ENCODE measurements at places on chromosomes 3 and 15.

DNA sequence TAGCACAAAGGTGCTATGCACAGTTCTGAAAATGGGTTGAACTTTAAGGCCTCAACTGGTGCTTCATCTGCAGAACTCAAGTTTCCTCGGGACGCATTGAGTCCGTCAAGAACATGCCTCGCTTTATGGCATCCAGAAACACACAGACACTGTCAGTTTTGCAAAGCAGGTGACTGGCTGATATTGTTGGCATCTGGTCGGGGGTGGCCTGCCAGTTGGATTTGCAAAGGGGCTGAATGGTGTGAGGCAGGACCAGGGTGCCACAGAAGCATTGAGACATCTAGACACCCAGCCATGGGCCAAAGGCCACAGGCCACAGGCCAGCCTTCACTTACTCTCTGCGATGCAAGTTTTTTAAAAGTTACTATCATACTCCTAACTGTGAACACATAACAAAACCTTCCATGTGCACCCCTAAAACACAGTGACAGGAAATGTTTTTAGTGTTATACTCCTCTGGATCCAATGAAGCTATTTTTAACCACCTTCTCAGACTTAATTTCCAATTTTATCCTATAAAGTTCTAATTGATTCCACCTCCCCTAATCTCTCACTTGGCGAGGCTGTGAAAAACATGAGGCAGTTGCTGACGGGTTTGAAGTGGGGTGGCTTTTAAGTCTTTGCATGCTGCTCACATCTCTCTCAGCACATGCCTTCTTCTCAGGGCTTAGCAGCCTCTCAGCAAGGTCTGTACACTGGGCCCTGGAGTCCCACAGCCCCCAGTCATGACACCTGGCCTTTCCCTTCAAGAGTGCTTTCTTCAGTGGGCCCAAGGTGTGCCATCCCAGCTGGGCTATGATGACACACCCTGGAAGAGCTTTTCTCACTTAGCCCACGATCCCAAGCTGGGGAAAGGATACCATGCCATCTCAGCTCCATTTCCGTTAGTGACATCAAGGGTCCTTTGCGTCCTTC is 38.5 kb upstream of the DUSP7 start:
- DNase-seq: no peak

DNA sequence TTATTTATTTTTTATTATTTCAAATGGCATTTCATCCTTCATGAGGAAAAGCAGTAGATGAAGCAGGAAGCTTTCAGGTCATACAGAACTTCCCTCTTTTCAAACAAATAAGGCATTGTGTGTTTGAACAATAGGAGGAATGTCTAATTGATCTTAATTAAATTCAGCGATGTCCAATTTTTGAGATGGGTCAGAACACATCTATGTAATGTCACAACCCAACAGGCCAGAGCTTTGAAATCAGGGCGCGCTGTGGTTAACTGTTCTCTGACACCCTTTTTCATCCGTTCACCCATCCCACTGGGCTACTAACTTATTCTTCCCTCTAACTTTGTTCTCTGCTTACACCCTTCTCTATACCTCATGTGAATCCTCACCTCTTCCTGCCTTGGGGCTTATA is 510.5 kb downstream of the FOXP1 start:
- no peak for DNase-seq

DNA sequence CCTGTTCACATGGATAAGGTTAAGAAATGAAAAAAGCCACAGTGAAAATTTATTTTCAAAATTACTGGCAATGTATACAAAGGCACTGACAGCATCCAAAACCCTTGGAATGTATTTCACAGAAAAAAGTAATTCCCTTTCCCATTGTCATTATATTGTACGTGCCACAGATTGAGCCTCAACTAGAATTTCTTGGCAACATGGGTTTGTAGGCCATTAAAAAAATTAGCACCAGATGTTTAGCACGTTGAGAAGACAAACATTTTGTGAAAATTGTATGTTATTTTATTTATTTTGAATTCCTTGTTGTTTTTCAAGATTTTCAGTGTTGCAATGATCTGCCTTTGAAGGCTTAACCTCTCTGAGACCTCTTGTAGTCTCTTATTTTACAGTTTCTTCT is 76.3 kb upstream of the EPHB3 start:
- DNase-seq: no peak

- no peak for DNase-seq
These were observed 119.4 kb downstream of the SPATA16 start for GRCh38 chr3:173021547-173022185.

- no peak for DNase-seq
These were observed 54.9 kb upstream of the MYRIP start for GRCh38 chr3:39754549-39754948.

DNA sequence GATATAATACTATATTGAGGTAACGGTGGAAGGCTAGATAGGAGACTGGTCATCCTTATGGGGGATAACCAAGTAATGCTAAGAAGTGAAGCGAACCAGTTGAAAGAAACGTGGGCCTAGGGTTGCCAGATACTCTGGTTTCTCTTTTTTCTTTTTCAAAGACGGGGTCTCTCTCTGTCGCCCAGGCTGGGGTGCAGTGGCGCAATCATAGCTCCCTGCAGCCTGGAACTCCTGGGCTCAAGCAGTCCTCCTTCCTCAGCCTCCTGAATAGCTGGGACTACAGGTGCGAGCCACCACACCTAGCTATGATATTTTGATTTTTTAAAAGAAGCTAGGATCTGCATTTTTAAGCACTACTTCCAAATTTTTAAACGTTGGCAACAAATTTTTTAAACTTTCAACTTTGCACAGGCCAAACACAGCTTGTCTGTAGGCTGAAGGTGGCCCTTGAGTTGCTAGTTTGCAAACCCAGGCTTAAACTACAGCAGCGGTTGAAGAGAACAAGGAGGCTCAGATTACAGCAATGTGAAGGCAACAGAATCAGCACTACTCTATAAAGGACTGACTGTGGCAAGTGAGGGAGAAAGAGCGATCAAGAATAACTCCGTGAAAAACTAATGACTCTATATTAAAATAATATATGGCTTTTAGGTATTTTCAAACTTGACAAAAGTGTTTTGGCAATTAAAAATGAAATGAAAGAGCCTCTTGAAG is 1.2 kb upstream of the RUBCN start:
- DNase-seq: no peak

- DNase-seq: no peak
These were observed 221.4 kb downstream of the MINAR1 start for GRCh38 chr15:79653533-79653932.

- DNase-seq: peak; percentile 16
These were observed 55.6 kb downstream of the CGGBP1 start for GRCh38 chr3:88003115-88003755.

- no peak for DNase-seq
These were observed 4.1 kb upstream of the CHRNA3 start for GRCh38 chr15:78624651-78625590.

DNA sequence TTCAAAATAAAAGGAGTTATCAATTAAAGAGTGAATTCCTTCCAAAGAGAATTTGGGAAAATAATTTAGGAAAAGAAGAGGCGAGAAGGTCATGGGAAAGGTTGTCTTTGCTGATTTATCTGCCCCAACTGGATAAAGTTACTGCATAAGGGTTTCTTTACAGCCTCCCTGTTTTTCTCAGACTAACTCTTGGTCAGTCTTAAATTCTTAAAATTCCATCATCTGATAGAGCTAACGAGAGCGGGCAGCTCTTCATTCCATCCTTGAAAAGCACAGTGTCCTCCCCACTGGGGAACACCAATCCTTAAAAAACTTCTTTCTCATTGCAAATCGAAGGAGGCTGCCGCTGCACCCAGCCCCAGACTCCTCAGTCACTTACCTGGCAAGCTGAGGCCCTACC is 107.2 kb downstream of the PGPEP1L start:
- no peak for DNase-seq

DNA sequence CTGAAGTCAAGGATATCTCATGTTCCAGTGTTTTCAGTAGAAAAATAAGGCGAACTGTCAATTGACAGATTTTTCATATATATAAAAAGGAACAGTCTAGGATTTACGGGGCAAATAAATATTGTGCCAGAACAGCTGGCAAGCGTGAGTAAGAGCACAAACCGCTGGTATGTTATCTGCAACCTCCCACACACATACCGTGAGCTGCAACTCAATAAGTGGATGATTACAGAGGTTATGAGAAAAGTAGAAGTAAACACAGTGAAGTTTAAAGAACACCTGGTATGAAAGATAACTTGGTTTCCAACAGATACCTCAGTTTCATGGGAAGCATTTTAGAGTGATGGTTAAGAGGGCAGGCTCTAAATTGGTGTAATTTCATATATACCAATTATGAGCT is 733.4 kb downstream of the TUSC7 start:
- DNase-seq: no peak

DNA sequence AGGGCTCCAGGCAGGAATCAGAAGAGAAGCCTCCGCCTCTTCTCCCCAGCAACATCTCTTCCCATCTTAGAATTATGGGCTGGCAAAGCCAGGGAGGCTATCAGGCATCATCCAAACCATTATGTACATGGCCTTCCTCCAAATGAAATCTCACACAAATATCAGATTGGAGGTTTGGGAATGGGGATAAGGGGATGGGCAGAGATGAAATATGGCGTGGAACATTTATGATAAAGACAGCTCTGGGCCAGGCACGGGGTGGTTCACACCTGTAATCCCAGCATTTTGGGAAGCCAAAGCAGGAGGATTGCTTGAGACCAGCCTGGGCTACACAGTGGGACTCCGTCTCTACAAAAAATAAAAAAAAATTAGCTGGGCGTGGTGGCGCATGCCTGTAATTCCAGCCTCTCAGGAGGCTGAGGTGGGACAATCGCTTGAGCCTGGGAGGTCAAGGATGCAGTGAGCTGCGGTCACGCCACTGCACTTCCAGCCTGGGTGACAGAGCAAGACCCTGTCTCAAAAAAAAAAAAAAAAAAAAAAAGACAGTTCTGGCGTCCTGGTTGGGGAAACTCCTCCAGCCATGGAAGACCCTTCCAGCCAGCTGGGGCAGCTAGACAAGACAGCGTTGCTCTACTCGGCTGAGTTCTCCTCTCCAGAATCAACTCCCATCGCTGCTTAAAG is 36.6 kb downstream of the CPN2 start:
- no peak for DNase-seq

DNA sequence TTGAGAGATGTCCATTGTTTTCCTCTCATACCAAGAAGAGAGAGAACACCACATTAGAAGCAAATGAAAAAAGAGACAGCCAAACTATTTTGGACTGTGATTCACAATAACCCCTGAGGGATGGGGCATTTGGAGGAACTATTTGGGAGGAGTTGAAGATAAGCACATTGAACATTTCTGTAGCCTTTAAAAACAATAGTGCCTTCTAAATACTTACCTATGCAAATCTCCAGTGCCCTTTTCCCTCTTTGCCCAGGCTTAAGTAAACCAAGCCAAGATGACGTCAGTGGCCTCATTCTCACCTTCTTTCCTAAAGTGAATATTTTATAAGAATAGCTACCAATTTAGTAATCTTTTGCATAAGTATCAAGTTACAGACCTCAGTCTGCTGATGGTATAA is 89.7 kb upstream of the COL8A1 start:
- DNase-seq: no peak

DNA sequence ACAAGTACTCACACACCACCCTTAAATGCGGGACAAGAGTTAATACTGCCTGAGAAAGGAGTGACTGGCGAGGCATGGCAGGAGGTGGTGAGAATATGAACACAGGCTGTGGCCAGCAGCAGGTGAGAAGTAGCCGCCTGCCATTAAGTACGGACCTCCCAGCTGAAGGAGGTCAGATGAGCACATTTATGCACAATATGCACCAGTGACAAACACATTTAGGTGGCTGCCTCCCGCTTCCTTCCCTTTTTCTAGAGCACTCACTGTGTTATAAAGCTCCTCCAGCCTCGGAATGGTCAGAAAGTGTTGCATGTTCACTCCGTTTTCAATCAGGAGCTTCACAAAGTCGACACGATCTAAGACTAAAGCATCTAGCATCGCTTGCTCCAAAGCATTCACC is 52.4 kb downstream of the TRPM1 start:
- DNase-seq: no peak

GRCh38 chr3:21436835-21437234 is 314.2 kb downstream of the ZNF385D start:
- DNase-seq: no peak

- DNase-seq: no peak
These were observed 90.8 kb downstream of the LRIG1 start for GRCh38 chr3:66409771-66410754.

GRCh38 chr3:35675206-35675605 is 35.9 kb downstream of the ARPP21 start:
- no peak for DNase-seq

- no peak for DNase-seq
These were observed 200.9 kb upstream of the ZPLD1 start for GRCh38 chr3:102233881-102234280.

GRCh38 chr15:101514318-101514717 is 24.8 kb upstream of the PCSK6 start:
- no peak for DNase-seq

DNA sequence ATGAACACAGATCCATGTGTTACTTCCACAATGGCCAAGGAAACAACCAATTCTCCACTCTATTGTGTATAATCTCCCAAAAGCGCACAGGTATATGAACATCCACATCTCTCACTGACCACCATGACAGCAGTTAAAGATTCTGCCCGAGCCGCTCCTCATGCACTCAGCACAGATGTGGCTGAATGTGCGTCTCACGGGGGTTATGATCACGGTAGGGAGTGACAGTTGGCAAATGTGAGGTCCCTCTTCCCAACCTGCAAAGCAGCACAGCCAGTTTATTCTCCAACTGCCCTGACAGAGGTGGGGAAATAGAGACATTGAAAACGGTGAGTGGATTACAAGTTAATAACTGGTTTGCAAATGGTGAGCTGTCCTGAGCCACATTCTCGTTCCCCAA is 17.6 kb downstream of the FOXP1 start:
- no peak for DNase-seq

DNA sequence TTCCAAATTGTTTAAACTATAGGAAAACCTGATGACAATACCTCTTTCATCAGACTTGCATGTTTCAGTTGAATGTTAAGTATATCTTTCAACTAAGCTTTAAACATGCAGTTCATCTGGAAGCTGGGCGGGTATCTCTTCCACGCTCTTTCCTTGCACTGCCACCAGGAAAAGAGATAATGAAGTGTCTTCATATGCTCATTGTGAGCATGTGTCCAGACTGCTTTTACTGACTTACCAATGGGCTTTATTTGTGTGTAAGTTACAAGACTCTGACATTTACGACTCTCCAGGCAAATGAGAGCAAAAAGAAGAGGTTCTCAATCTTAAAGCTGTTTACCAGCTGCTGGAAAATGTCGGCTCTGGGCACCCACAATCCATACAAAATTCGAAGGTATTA is 52.8 kb downstream of the TMEM212 start:
- DNase-seq: no peak

DNA sequence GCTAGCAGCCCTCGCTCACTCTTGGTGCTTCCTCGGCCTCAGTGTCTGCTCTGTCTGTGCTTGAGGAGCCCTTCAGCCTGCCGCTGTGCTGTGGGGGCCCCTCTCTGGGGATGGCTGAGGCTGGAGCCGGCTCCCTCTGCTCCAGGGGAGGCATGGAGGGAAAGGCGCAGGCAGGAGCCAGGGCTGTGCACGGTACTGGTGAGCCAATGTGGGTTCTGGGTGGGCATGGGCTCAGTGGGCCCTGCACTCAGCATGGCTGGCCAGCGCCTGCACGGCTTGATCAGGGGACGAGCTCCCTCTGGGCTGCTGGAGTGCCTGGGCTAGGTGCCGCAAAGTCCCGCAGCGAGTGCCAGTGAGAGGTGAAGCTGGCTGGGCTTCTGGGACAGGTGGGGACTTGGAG is 260.0 kb downstream of the SI start:
- no peak for DNase-seq
